ENCODE measurements at places on chromosomes 7 and 10. TPM values are rescaled to one million over a fixed set of nuclear protein-coding genes. Genes with fewer than 3 reads are reported as not detected.

The EPHB6 gene
- total RNA-seq = 5.4 TPM

The ZCCHC24 gene
- total RNA-seq = 122 TPM

DNA sequence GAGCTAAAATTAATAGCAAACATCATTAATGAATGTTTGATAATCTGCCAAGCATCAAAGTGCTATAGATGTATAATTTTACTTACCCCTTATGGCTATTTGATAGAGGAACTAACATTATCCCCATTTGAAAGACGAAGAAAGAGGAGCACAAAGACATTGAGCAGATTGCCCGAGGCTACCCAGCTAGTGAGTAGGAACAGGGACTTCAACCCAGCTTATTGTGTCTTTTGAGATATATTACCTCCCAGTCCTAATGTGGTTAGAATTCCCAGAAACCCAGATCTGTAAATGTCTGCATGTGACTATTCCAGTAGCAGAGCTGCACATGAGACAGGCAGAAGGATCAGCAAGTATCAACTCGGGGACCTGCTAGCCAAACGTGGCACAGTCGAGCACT, 160.1 kb upstream of the AOAH start:
- no peak for DNase-seq

DNA sequence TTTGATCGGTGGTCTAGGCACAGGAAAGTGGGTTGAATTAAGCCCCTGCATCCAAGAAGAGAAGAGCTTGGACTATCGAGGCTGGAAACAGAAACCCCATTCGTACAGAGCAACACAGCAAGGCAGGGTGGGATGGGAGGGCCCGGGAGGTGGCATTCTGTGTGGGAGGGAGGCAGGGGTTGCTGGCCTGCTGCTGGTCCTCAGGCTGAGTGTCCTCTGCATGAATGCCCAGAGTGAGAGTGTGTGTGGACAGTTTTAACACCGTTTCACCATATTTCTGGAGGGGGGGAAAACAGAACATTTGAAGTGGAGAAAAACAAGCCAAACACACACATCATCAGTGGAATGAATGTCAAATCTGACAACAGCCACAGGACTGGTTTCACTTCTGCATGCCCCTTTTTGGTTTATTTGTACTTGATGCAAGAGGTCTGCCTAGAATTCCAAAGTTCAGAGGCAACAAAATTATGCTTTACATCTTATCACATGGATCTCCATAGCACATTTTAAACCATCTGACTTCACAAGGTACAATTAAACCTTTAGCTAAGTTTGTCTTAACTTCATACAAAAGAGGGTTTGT, 11.1 kb upstream of the ENO4 start:
- DNase-seq = peak; percentile 89

DNA sequence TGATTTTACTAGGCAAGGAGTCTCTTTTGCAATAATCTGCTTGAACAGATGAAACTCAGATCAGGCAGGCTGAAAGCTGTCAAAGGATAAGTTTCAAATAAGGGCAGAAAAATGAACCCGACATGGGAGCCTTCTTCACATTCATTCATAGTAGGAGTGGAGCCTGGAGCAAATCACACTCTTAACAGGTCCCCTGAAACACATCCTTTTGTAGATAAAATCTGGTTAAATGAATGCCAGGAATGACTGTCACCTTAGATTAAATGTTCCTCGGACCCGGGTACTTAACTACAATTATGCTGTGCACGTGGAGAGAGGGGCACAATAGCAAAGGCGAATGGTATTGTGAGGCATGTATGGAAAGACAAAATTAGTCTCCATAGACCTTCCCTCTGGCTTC, 344.7 kb upstream of the LRGUK start:
- no peak for DNase-seq
